T follicular helper cell (primary cell): ENCODE measurements at places on chromosomes 13 and 19.

DNA sequence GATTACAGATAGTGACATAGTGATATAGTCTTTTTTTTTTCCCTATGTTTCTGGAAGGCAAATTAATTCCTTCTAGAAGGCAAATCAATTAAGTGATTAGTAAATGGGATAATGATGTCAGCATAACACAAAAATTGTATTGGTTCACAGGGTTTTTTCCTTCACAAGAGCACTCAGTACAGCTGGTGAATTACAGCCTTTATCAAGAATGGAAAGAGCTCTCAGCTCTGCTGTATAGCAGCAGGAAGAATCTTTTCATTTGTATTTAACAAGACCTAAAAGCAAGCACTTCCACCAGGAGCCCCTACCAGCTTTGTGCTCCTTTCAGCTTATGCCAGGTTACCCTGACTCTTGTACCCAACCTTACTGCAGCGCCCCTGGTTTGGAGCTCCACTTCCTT, 90.8 kb downstream of the SERP2 start:
- DNase-seq: no peak

- peak; percentile 32 for DNase-seq
These were observed 9.5 kb upstream of the INSL3 start for GRCh38 chr19:17830567-17831418.

GRCh38 chr13:77861741-77862140, 56.9 kb downstream of the EDNRB start:
- DNase-seq: no peak

DNA sequence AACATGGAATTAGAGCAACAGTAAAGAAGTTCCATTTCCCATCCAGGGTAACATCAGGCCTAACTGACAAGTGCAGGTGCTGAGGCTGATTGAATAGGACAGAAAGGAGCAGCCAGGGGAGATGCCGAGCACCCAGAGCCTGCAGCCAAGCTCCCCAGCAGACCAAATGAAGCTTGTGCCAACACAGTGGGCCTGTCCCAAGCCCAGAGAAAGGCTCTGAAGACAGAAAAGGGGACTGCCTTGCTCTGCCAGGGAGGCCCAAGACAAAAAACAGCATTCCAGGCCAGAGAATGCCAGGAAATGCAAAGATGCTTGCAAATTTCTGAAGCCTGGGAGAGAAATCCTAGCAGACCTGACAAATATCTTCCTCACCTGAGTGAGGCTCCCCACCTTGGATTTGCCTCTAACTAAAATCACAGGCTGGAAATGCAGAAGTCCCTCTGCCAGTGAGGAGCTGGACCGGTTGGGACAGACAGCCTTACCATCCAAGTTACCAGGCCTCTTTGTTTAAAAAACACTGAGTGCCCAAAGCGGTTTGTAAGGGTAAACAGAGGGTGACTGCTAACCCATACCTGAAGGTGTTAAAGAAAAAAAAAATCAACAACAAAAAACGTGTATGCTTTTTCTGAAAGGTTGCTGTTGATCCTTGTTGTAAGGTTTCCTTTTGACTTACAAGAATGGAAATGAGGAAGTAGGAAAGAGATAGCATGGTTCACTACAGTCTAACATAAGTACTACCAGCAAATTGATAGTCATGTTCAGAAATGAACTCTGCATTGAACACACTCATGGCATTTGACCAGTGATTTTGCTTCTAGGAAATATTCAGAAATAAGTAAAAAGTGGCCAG, 11.8 kb upstream of the HMGB1 start:
- no peak for DNase-seq

DNA sequence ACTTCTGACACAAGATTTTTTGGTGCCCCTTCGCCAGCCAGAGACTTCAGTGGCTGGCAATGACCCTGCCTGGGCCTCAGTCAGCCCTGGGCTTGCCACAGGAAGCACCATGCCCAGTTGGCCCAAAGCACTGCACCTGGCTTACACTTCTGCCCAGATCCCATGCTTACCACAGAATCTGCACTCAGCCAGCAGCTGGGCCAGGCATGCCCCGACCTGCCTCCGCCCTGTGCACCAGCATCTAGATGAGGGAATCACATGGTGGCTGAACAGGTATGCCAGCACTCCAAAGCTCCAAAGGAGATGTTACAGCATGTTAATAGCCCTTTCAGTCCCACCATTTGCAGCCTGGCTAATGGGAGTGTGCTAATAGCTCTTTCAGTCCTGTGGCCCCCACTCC, 690.9 kb downstream of the SLITRK6 start:
- DNase-seq: no peak

DNA sequence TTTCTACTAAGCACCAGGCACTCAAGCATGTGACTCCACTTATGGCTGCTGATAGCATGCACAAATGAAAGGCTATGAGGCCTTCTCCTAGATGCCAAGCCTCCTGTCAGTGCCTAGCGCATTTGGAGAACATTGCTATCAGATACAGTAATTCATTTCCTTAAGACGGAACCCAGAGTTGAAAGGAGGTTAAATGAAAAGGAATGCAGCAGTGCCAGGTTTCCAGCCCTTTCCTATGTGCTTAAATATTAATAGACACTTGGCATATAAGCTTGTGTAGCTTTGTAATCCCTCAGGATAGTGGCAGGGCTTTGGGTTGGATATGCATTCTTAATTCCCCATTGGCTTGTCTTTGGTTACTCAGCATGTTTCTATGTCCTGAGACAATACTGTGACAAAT, 140.1 kb upstream of the FRY start:
- no peak for DNase-seq

DNA sequence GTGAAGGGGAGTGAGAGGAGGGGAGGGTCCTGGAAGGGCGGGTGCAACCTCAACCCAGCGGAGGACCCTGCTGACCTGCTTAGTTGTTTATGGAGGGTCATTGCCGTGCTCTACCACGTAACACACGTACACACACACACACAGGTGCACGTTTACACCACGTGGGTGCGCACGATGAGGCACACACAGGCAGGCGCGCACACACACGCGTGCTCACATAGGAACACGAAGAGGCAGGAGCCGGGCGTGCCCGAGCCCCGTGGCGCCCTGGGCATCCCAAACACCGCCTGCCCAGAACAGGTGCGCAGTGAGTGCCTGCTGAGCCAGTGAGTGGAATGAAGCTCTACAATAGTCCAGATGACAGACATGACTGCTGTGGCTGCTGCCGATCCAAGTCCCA, 11.2 kb upstream of the MADCAM1 start:
- no peak for DNase-seq
